ENCODE measurements at places on chromosomes 4 and X.

DNA sequence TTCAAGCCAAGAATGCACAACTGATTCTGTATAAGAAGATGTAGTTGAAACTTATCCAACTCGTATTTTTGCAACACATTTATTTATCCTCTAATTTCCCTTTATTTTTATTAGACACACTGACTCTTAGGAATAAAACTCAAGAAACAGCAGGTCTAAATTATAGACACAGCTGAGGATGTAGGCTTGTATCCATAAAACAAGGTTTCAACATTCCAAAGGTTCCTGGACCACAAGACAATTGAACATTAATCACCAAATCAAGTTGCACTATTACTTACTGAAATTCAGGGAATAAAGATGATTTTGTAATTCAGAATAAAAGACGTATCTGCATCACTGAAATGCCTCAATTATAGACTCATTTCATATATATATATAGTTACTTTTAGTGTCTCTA, 683.5 kb upstream of the GRIA3 start:
- DNase-seq: no peak

- no peak for DNase-seq
Measured at GRCh38 chr4:10500776-10501175, 43.5 kb upstream of the ZNF518B start.

GRCh38 chr4:63106600-63106999, 1302.7 kb downstream of the TECRL start:
- DNase-seq: no peak

DNA sequence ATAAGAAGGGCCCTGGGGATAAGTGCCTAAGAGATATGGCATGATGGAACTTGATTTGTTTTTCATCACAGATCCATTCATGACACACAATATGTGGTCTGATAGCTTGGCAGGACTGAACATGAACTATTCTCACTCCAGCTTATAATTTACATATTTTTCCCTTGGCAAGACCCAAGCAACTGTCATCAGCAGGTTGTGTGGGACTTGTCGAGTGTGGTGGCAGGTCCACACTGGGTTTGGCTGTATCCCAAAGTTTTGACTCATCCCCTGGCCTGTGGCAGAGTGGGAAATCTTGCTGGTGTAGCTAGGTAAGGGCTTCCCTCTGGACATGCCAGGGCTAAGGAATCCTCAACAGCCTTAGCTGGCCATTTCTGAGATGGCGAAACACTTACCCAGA, 81.0 kb upstream of the STIM2 start:
- no peak for DNase-seq

DNA sequence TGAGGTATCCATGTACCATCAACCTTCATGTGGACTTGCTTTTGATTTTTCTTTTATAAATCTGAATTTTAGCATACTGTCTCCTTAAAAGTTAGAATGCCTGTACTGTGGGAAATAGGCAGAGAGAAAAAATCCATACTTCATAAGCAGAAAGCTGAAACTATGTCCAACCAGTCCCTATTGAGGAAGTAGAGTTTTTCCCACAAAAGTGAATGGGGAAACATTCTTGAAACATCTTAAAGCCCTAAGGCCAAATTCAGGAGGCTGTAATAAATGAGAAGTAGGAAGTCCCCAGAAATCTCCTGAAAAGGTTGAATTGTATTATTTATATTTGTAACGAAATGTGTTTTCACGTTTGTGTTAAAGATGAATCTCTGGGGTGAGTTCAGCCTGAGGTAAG, 56.3 kb downstream of the ENOX2 start:
- no peak for DNase-seq

DNA sequence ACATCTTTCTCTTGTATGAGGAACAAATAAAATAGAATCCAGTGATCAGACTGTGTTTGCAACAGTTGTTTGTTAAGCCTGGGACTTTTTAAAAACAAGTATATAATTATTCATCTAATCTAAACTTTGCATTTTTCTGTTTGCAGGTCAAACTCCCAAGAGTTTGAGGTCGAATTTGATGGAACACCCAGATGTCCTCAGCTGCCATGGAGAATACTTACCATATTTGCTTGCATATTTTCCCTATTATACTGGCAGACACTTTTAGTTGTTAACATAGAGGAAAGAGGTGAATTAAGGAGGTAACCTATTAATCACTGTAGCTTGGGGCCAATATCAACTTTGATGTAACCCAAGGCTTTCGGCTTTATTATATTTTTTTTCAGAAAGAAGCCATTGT, 401.5 kb upstream of the DIPK2B start:
- DNase-seq: no peak

GRCh38 chr4:180281724-180282123, 1961.5 kb upstream of the TENM3 start:
- no peak for DNase-seq

- DNase-seq: no peak
Measured at GRCh38 chrX:30489323-30489722, 88.2 kb downstream of the TASL start.

GRCh38 chrX:132270699-132271098, 51.5 kb upstream of the RAP2C start:
- peak; percentile 58 for DNase-seq

GRCh38 chr4:185956544-185956940, 112.4 kb upstream of the TLR3 start:
- DNase-seq: no peak

- no peak for DNase-seq
Measured at GRCh38 chr4:67714248-67714583, 13.3 kb upstream of the UBA6 start.

DNA sequence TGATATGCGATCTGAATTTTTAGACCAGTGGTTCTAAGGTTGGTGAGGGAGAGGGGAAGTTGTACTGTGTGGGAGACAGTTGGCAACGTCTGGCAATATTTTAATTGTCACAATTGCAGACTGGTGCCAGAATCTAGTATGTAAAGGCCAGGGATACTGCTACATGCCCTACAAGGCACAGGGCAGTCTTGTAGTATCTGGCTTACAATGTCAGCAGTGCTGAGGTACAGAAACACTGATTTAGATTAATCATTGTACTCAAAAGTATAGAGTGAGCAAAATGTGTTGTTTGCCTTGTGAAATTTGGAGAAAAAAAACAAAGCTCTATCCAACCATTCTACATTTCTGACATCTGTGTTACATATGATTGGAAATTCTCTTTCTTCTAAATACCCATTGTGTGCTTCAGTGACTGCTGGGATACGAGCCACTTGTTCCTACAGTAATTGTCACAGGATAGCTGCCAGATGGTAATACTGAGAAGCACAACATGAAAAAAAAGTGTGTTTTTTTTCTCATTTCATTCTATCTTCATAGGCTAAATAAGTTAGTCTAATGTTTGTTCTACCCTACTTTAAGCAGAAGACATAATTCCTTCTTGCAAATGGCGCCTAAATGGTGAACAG, 526.7 kb upstream of the AGA start:
- no peak for DNase-seq

- no peak for DNase-seq
Measured at GRCh38 chr4:54545663-54546424, 111.9 kb upstream of the KIT start.

DNA sequence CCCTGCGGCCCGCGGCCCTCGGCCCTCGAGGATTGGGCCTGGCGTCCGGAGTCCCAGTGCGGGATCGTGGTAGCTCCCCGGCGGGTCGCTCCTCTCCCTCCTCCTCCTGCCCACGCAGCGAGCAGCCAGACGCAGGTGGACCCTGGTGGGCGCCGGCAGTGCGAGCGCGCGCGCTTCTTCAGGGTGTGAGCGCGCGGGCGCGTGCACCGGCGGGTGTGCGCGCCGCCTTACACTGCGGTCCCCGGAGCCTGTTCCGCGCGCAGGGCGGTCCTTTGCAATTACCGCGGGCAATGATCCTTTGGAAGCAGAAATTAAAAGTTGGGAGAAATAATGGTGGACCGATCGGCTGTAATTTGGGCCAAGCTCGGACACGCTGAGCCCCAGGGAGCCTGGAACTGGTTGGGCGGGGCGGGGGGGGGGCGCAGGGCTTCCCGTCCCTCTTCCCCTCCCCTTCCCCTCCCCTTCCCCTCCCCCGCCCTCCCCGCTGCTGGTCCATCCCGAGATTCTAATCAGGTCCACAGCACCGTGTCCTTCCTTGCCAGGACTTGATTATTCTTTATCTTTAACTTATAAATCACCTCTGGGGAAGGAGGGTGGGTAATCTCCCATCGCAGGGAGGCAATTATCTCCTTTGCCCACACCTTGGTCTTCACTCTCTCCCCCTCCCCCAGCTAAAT, 1.6 kb upstream of the NKX1-1 start:
- no peak for DNase-seq

- no peak for DNase-seq
Measured at GRCh38 chr4:82801910-82802521, 3.4 kb upstream of the SCD5 start.

- no peak for DNase-seq
Measured at GRCh38 chrX:110042496-110042895, 39.6 kb downstream of the TMEM164 start.

- DNase-seq: no peak
Measured at GRCh38 chr4:184503869-184504300, 29.5 kb upstream of the IRF2 start.

- DNase-seq: no peak
Measured at GRCh38 chr4:10983268-10983667, 298.7 kb upstream of the CLNK start.

GRCh38 chr4:41455206-41455605, 82.8 kb upstream of the LIMCH1 start:
- DNase-seq: no peak

GRCh38 chr4:17475481-17475880, 36.4 kb downstream of the QDPR start:
- no peak for DNase-seq

- no peak for DNase-seq
Measured at GRCh38 chr4:3679071-3679825, 86.9 kb upstream of the ADRA2C start.

DNA sequence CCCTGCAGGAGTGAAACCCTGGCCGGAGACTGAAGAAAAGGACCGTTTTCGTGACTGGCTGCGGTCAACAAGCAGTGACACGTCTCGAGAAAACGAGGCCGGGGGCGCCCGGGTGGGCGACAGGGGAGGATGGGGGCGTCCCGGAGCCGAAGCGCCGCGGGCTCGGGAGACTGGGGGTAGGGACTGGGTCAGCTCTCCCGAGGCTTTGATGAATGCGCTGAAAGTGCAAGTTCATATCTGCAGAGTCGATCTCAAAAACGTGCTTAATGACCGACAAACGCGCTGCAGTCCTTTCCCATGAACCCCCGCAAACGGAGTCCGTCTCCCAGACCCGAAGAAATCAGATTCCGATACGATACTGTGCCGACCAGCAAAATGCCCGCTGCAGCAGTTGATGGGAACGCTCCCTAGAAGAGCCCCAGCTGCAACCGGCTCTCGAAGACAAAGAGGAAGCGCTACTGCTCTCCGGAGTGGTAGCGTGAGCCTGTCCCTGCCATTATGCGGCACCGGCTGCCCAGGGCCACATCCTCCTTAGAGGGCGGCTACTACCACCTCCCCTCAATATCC, 806 bp upstream of the CD99L2 start:
- DNase-seq: no peak

- no peak for DNase-seq
Measured at GRCh38 chr4:15912961-15913630, 25.4 kb downstream of the FGFBP1 start.

- DNase-seq: no peak
Measured at GRCh38 chr4:182351485-182351884, 108.3 kb downstream of the TENM3 start.

- no peak for DNase-seq
Measured at GRCh38 chr4:126614356-126614855, 1018.4 kb upstream of the INTU start.

GRCh38 chr4:3107691-3108121, 33.2 kb downstream of the HTT start:
- no peak for DNase-seq
